ENCODE measurements at places on chromosomes 1 and 21.

DNA sequence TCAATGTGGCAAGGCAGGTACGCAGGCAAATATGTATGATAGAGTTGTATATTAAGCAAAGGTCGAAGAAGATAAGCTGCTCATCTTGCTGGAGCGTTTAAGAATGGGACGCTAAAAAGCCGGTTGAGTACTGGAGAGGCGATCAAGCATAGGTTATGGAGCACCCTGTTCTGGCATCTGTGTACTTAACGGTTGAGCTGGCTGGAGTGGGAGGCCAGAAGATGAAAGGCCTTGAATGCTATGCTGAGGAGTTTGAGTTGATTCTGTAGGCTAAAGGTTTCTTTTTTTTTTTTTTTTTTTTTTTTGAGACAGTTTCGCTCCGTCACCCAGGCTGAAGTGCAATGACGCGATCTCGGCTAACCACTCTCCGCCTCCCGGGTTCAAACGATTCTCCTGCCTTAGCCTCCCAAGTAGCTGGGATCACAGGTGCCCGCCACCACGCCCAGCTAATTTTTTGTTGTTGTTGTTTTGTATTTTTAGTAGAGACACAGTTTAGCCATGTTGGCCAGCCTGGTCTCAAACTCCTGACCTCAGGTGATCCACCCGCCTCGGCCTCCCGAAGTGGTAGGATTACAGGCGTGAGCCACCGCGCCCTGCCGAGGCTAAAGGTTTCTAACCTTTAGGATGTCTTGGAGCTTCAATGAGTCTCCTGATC, 850 bp upstream of the KHDC4 start:
- DNase-seq = no peak

- no peak for DNase-seq
Observed at GRCh38 chr1:234311414-234311813, 61.8 kb upstream of the COA6 start.

DNA sequence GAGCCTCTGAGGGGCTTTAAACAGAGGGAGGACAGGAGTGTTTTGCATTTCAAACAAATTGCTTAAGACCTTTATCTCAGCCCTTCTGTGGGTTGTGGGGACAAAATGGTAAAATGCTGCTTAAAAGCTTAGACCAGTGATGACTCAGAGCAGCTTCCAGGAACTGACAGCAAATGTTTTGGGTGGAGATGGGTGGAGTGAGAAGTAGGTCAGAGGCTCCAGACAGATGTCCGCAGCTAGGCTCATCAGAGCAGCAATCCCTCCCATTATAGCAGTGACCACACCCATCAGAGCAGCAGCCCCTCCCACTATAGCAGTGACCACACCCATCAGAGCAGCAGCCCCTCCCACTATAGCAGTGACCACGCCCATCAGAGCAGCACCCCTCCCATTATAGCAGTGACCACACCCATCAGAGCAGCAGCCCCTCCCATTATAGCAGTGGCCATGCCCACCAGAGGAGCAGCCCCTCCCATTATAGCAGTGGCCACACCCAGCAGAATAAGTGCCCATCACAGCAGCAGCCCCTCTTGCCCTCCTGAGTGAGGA, 532.2 kb downstream of the MATN1 start:
- no peak for DNase-seq

- no peak for DNase-seq
Observed at GRCh38 chr1:20496241-20496661, 10.2 kb upstream of the CAMK2N1 start.

- no peak for DNase-seq
Observed at GRCh38 chr1:153957744-153958110, 685 bp downstream of the CRTC2 start.

DNA sequence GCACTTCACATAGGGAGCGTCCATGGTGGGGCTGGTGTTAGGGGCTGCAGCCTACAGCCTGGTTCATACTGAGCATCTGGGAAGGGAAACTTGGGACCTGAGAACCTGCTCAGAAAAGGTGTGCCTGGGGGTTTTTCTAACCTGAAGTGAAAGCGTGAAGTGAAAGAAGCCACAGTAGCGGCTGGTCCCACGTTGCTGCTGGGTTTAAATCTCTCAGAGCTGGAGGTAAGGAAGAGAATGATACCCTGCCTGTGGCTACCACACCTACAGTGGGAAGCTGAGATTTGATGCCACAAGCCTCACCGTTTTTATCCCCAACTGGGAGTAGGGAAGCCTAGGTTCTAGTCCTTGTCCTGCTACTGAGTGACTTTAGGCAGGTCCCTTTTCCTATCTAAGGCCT, 21.0 kb upstream of the FUCA1 start:
- no peak for DNase-seq

DNA sequence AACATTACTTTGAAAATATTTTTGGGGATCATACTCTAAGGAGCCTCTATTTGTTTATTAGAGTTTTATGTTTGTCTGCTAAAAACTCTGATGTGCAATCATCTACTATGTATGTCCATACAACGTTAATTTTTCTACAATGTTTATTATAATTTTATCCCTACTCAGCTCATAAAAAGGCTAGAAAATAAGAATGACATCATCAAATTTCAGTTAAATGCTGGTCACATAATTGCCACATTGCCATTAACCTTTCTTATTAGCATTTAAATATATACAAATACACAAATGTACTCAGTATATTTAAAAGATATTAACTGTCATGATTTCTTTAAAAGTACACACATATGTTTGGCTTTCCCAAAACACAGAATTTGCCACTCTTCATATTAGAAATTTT, 191.6 kb downstream of the BRINP3 start:
- DNase-seq = no peak

DNA sequence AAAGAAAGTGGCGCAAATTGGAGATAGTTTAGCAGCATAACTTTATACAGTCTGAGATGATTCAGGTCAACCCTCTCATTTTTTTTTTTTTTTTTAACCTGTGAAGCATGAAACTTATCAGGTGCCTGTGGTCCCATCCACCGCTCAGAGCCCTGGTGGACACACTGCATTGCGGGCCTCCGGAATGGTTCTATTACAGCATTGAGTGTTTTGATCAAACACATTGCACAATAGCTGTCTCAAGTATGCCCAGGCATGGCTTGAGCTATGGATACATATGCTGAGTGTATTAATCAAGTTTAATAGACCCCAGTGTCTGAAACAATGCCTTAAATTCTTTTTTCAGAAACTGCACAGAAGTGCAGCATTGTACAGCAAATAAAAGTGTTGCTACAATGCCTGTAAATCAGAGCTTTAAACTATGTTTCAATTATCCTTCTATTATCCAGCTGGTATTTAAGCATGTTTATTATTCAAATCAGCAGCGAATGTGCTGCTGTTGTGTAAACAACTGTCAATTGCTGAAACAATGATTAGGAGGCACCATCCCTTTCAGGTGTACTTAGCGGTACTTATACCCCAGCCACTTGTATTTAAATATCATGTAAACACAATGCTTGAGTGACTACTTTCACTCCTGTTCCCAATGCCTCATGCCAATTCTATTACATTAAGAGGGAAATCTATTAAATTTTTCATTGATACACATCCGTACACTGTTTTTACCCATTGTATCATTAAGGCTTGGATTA, 456.6 kb downstream of the RPS6KC1 start:
- no peak for DNase-seq

DNA sequence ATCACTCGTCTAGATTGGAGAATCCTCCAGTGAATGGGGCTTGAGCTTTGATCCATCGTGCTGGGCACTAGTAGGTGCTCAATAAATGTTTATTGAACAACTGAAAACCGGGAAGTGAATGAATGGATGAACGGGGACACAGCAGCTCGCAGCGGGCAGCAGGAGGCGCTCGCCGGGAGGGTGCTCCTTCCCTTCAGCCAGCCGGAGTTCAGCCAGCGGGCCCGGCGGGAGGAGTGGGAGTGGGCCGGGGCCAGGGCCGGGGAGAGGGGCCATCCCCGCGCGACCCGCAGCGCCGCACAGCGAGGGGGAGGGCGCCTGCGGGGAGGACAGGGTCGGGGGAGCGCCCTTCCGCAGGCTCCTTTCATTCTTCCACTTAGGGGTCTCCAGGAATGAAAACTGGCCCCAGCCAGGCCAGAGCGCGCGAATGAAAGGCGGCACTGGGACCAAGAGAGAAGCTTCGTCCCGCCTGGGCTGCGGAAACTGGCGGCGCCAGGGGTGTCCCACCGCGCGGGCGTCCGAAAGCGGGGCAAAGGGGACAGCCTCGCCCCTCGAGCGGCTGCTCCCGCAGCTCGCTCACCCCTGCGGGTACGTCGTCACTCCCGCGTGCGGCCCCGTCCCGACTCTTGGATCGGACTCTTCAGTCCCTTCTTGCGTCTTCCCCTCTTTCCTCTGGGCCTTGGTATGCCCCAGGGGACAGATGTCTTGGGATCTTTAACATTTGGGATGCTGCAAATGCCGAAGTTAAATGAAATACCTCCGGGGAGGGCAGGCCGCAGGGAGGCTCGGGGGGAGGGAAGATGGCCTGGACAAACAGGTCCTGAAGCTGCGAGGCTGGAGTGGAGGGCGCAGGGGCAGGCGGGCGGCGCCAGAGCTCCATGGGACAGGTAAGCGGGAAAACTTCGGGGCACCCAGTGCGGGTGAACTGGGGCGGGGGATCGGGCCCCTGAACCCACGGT, 3.6 kb upstream of the INAVA start:
- DNase-seq = peak; percentile 71

DNA sequence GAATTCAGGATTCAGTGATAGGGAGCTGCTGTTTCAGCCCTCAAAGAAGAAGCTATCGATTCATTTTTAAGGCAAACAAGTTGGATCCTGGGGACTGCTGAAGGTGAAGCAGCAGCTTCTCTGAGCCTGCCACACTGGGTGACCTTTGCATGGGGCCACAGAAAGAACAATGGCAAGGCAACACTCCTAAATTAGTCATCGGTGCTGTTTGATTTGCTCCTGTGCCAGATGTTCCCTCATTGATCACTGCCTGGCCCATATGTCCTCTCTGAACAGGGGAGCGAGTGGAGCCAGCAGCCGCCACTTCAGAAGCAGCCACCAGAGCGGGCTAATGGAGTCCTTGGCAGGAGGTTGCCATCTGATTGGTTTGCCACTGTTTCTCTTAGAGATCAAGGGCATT, 391.5 kb downstream of the NTNG1 start:
- no peak for DNase-seq

GRCh38 chr1:231317306-231318014, 20.2 kb downstream of the EXOC8 start:
- DNase-seq = no peak

DNA sequence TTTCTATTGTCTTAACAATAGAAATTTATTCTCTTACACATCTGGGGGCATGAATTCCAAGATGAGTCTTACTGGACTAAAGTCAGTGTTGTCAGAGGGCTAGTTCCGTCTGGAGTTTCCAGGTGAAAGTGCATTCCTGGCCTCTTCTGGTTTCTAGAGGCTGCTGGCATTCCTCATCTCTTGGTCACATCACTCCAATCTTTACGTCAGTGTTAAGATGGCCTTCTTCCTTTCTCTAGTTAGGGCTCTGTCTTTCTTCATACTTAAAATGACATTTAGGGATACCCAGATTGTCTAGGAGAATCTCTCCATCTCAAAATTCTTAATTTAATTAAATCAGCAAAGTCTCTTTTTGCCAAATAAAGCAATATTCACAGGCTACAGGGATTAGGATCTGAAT, 13.3 kb upstream of the PDC start:
- no peak for DNase-seq

- DNase-seq = no peak
Observed at GRCh38 chr21:26366781-26367180, 196.2 kb upstream of the APP start.

GRCh38 chr1:116506132-116507004, 64.5 kb downstream of the CD58 start:
- DNase-seq = no peak

- no peak for DNase-seq
Observed at GRCh38 chr21:18954441-18954844, 550.9 kb upstream of the TMPRSS15 start.

DNA sequence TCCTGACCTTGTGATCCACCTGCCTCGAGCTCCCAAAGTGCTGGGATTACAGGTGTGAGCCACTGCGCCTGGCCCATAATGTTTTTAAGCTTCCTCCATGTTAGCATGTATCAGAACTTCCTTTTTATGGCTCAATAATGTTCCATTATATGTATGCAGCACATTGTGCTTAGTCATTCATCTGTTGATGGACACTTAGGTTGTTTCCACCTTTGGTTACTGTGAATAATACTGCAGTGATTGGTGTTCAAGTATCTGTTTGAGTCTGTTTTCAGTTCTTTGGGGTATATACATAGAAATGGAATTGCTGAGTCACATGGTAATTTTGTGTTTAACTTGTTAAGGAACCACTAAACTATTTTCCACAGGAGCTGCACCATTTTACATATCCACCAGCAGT, 17.7 kb downstream of the CMPK1 start:
- DNase-seq = no peak

- no peak for DNase-seq
Observed at GRCh38 chr1:204089044-204089751, 16.3 kb downstream of the SOX13 start.

GRCh38 chr1:175376194-175376593, 183.6 kb upstream of the KIAA0040 start:
- DNase-seq = no peak

DNA sequence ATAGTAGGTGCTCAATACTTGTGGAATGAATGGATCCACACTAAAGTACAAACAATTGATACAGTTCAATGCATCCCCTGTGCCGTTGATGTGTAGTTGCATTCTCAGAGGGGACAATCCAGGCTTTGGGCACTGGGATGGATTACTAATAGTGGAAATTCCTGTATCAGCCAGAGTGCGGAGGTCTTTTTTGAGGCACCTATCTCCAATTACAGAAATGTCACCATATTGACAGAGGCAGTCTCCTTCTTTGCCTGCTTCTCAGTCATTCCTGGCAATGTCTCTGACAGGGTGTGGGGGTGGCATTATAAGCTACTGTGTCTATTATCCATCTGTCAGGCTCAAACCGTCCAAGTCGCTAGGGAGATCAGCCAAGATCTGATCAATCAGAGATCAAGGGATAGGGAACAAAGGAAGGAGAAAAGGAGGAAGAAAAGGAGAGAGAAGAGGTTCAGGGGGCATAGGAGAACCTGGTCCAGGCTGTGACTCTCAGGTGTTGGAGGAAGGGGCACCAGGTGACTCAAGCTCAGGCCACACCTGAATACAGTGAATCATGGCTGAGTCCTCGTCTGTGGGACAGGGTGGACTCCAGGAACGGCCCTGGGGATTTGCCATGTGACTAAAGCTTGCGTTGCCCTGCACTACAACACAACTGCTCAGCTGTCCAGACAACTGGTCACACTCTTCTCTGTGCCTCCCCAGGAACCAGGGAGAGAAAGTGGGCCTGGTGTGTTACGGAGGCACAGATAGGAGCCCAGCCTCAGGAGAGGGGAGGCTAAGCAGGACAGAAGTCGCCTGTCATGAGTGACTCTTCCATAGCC, 3.4 kb upstream of the LAMB3 start:
- no peak for DNase-seq

- no peak for DNase-seq
Observed at GRCh38 chr1:211699059-211699458, 23.6 kb upstream of the NEK2 start.

GRCh38 chr1:115491298-115492018, 150.3 kb upstream of the VANGL1 start:
- no peak for DNase-seq

GRCh38 chr1:94068096-94068998, 52.6 kb downstream of the ABCA4 start:
- DNase-seq = no peak

GRCh38 chr1:9875636-9876000, 34.5 kb downstream of the CTNNBIP1 start:
- DNase-seq = no peak

All from left forelimb (tissue), 1 donor.